Pericardium fibroblast (primary cell): ENCODE measurements at places on chromosomes 4 and X. TPM values are rescaled to one million over a fixed set of nuclear protein-coding genes. Genes with fewer than 3 reads are reported as not detected.

NDUFA1 gene
- total RNA-seq = 50.7 and 77.3 TPM in 2 replicates

PLP1 gene
- total RNA-seq = 2.5 and 5.8 TPM in 2 replicates

SHROOM2 gene
- 1.4 and 4.2 TPM in 2 replicates for total RNA-seq

KANTR gene
- total RNA-seq = 2.0 and 3.9 TPM in 2 replicates

LRCH2 gene
- 2.4 and 3.0 TPM in 2 replicates for total RNA-seq

INTU gene
- 1.5 TPM in 2 replicates for total RNA-seq

PIN4 gene
- total RNA-seq = 6.4 and 12.5 TPM in 2 replicates

EPHA5 gene
- total RNA-seq = 0.34 and 2.5 TPM in 2 replicates

TCEAL2 gene
- total RNA-seq = not detected in 2 replicates

GAGE13 gene
- not detected in 2 replicates for total RNA-seq

STPG2 gene
- total RNA-seq = not detected in 2 replicates

CCDC110 gene
- 0.09 and 0.93 TPM in 2 replicates for total RNA-seq

AKAP14 gene
- not detected in 2 replicates for total RNA-seq
